Stimulated activated CD8-positive, alpha-beta memory T cell treated with anti-CD3 and anti-CD28 coated beads, Interleukin-4, amount 100 ng/mL, for 1 hour (primary cell): ENCODE measurements at places on chromosomes 1 and 21.

GRCh38 chr21:40685141-40685540, 161.8 kb downstream of the DSCAM start:
- DNase-seq: no peak

DNA sequence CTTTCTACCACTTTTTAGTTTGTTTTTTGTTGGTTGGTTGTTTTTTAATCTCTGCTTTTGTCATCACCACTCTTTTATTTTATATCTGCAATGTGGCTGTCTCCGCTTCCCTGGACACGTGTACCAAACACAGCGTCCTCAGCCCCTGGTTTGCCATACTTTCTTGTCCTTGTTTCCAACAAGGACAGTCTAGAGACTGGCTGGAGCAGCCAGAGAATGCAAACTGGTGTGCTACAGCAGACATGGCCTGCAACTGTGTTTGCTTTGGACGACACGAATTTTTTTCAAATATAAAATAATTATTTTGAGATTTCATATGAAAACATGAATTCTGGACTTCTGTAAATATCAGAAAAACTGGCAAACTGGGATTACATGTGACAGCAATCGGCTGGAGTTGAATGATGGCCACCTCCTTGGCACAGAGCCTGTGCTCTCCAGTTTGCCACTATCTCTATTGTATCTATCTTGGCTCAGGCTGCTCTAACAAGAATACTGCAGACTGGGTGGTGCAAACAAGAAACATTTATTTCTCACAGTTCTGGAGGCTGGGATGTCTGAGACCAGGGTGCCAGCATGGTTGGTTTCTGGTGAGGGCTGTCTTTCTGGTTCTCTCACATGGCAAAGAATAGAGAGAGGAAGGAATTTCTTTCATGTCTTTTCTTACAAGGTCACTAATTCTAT, 34.6 kb upstream of the POU2F1 start:
- DNase-seq: no peak

DNA sequence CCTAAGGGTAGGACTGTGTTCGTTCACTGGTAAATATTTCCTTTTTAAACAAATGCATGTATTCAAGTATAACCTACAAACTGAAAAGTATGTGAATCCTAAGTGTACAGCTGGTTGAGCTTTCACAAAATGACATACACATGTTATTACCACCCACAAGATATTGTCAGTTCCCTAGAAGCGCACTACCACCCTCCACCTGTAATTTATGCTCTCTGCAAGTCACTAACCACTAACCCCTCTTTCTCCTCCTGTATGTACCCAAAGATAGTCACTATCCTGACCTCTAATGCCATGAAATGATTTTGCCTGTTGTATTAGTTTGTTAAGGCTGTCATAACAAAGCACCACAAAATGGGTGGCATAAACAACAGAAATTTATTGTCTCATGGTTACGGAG, 82.8 kb upstream of the CHODL start:
- DNase-seq: no peak

- DNase-seq: no peak
These were observed 268.9 kb downstream of the HHAT start for GRCh38 chr1:210597555-210598134.
